ENCODE measurements at places on chromosomes 2 and 18. TPM values are rescaled to one million over a fixed set of nuclear protein-coding genes. Genes with fewer than 3 reads are reported as not detected.

DNA sequence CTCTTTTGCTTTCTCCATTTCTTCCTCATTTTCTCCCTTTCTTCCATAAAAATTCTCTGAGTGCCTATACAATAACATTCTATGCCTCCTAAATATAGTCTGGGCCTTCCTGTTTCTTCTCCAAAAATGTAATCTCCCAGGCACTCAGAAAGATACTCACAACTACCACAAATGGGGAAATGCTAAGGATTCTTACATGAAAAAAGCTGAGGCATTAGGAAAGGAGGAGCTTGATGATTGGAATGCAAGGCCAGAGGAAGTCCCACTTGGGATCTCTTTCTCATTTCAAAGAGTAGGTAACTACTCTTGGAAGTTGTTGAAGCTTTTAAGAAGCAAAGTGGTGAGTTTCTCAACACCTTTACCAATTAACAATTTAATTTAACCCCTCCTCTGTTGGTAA lies 3.4 kb downstream of the VSNL1 start:
- no peaks in the 10 kb centered on the region for H3K36me3 ChIP-seq
- no peaks in the 10 kb centered on the region for H3K27me3 ChIP-seq
- H3K4me3 ChIP-seq, result no peak overlapping the region
- peak; percentile 48 for DNase-seq
- peaks cover 32% of the 10 kb centered on the region for H3K4me1 ChIP-seq
- peak overlapping the region; percentile 13 for H3K27ac ChIP-seq

- DNase-seq, result peak; percentile 91
- peak overlapping the region; percentile 98 for H3K27ac ChIP-seq
- H3K36me3 ChIP-seq, result no peaks in the 10 kb centered on the region
- no peaks in the 10 kb centered on the region for H3K27me3 ChIP-seq
Measured at GRCh38 chr18:48902023-48902855, 48.5 kb downstream of the SMAD7 start.

DNA sequence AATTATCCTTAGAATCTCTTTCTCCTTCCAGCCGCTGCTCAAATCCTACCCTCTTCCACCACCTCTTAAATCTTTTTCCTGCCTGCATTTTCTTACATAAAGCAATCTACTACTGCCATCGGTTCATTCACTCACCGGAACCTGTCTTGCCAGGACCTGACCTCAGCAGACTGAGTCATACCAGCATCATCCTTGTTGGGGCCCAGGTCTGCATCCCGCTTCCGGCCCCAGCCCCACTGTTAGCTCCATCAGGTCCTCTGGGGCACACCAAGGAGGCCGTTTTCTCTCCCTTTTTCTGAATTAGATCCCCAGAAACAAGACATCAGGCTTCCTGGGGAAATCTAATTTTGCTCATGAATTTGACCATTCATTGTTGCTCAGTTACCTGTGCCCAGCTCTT lies 42.7 kb upstream of the TGFA start:
- H3K36me3 ChIP-seq, result no peaks in the 10 kb centered on the region
- H3K4me1 ChIP-seq, result peaks cover 11% of the 10 kb centered on the region
- H3K27me3 ChIP-seq, result no peaks in the 10 kb centered on the region
- peak; percentile 76 for DNase-seq

The C2orf81 gene
- 2.1 TPM for total RNA-seq

GRCh38 chr2:169393068-169393590 lies 30.8 kb upstream of the LRP2 start:
- H3K36me3 ChIP-seq, result no peaks in the 10 kb centered on the region
- no peaks in the 10 kb centered on the region for H3K4me1 ChIP-seq
- DNase-seq, result no peak

The TMEM178A gene
- 28.7 TPM for total RNA-seq

- H3K4me1 ChIP-seq, result no peaks in the 10 kb centered on the region
- DNase-seq, result no peak
- H3K4me3 ChIP-seq, result no peak overlapping the region
- H3K36me3 ChIP-seq, result no peaks in the 10 kb centered on the region
- H3K27ac ChIP-seq, result no peak overlapping the region
Measured at GRCh38 chr2:136032192-136032591, 46.8 kb upstream of the DARS1 start.

GRCh38 chr18:56475250-56475649 lies 163.1 kb downstream of the TXNL1 start:
- H3K36me3 ChIP-seq, result no peaks in the 10 kb centered on the region
- H3K4me3 ChIP-seq, result no peak overlapping the region
- H3K27me3 ChIP-seq, result no peaks in the 10 kb centered on the region
